Fibroblast of lung (primary cell): ENCODE measurements at places on chromosomes 2 and 18. TPM values are rescaled to one million over a fixed set of nuclear protein-coding genes. Genes with fewer than 3 reads are reported as not detected.
A peak's percentile ranks its signal among the peaks of the same experiment; 100 is the strongest.

GRCh38 chr2:188969236-188969635, 4.9 kb upstream of the COL3A1 start:
- H3K4me1 ChIP-seq = peaks cover 15% of the 10 kb centered on the region
- no peaks in the 10 kb centered on the region for H3K27me3 ChIP-seq
- DNase-seq = peak; percentile 91

DNA sequence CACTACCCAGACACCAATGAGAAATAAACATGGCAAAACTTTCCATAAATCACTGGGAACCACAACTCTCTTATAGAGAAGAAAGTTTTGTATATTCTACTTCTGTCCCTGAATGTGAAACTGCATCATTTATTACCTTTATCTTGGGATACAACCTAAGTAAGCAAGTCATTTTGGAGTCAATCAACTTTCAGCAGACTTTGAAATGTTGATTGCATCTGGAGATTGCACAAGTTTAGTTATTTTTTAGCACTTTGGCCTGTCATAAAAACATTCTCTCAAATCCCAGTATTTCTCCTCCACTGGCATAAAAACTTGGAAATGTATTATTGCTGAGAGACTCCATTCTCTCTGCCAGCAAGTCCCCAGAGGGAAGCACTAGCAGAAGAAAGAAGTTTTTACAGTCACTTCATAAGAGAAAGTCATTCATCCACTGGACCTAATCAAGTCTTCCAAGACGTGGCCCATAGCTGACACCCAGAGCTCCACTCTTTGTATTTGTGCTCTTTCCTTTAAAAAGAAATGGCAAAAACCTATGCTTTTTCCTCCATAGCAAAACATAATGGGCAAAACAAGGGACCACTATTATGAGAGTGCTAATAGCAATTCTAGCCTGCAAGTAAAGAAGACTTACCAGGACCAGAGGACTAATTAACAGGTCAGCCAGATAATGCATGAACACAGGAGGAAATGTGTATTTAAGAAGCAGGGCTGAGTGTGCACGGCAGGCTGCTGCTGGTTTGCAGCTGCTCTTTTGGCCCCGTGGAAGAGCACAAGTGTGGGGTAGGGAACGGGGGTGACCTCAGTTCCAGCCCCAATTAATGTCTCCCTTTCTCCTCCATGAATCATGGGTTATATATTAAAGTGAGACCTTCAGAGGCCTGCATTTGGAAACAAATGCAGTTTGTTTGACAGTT, 171.5 kb downstream of the INO80D start:
- H3K27me3 ChIP-seq = no peaks in the 10 kb centered on the region
- DNase-seq = no peak
- no peaks in the 10 kb centered on the region for H3K4me1 ChIP-seq
- H3K27ac ChIP-seq = no peak overlapping the region
- no peaks in the 10 kb centered on the region for H3K36me3 ChIP-seq
- no peak overlapping the region for H3K4me3 ChIP-seq

DNA sequence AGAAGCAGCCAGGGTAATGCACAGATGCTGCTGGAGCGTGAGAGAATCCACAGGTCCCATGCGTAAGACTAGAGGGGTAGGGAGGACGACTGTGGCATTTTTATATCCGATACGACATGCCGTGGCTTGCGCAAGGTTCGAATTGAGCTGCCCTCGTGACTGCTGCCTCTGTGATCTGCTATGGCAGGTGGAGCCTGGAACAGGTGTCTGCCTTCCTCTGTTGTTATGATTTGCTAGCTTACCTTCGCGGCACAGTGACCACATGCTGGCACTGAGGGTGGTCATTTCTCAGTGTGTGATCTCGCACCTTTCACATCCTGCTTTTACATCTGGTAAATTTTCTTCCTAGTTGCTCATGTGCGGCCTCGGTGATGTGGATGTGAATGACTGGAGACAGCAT, 240.2 kb downstream of the ALPK2 start:
- H3K36me3 ChIP-seq = no peaks in the 10 kb centered on the region
- H3K27ac ChIP-seq = no peak overlapping the region
- no peak for DNase-seq
- no peaks in the 10 kb centered on the region for H3K4me1 ChIP-seq
- H3K4me3 ChIP-seq = no peak overlapping the region

QPCT gene
- total RNA-seq = 3.9 and 8.4 TPM in 2 replicates

INHBB gene
- total RNA-seq = under 0.01 TPM in 1 of 2 replicates, not detected in the other

DNA sequence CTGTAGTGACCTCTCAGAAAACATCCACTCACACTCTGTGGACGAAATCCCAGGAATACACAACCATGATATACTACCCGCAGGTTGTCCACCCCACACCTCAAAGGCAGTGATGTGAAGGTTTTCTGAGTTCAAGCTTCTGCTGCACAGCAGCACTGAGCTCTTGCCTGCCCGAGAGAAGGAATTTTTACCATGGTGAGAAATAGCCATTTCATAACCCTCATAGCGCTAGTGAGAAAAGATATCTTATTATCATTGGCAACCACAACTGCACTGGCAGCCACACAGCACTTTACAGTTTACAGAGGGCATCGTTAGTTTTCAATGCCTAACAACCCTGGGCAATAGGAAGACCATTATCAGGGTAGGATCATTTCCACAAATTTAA, 36.9 kb downstream of the NAPG start:
- no peaks in the 10 kb centered on the region for H3K4me1 ChIP-seq
- peak; percentile 13 for DNase-seq
- H3K27ac ChIP-seq = no peak overlapping the region
- H3K36me3 ChIP-seq = no peaks in the 10 kb centered on the region
- no peak overlapping the region for H3K4me3 ChIP-seq
